Activated T-helper 17 cell treated with anti-CD3 and anti-CD28 coated beads, Interleukin-2, amount 50 U/mL, for 72 hours (primary cell): ENCODE measurements at places on chromosomes 5 and 9. TPM values are rescaled to one million over a fixed set of nuclear protein-coding genes. Genes with fewer than 3 reads are reported as not detected.

- no peak for ATAC-seq
Measured at GRCh38 chr5:179255527-179256327, 89.5 kb downstream of the ADAMTS2 start.

- ATAC-seq, result no peak
Measured at GRCh38 chr5:154211641-154212390, 21.3 kb downstream of the GALNT10 start.

- no peak for ATAC-seq
Measured at GRCh38 chr9:118962426-118962825, 406.8 kb downstream of the BRINP1 start.

DNA sequence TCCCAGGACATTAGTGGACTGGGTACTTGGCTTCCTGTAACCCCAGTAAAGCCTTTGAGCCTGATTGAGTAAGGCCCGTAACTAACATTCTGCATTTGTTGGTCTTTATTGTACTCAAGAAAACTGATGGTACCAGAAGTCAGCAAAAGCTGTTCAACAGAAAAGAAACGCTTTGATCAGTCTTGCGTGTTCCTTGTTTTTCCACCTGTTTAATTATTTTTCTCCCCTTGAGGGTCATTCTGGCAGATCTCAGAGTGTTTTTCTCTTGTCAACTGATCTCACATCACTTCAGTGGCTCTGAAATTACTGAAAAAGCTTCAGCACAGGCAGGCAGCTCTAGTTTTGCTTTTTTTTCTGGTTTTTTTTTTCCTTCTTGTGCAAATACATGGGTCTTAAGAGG, 6.1 kb upstream of the TMEM268 start:
- no peak for ATAC-seq

DNA sequence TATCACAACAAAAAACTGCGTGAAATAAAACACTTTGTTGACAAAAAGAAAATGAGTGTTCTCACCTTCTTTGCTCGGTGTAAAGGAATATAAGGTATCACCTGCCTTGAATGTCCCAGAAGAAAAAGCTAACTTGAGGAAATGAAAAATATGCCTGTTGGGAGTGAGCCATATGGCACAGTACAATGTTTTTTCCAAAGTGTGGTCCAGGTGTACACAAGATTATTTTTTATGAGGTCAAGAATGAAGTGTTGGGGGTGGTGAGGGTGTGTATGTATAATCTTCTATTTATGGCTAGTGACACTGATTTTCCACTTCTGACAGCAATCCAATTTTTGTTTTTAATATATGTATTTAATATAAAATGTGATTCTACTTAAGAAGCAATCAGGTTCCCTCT, 134.4 kb downstream of the RFX3 start:
- no peak for ATAC-seq

GRCh38 chr5:31213705-31214121, 20.2 kb downstream of the CDH6 start:
- no peak for ATAC-seq

- peak; percentile 39 for ATAC-seq
Measured at GRCh38 chr9:116661037-116661954, 25.8 kb upstream of the TRIM32 start.

GRCh38 chr5:14078716-14079115, 64.4 kb upstream of the TRIO start:
- ATAC-seq, result no peak

- ATAC-seq, result no peak
Measured at GRCh38 chr5:172789687-172790495, 18.9 kb upstream of the DUSP1 start.

Gene RAD1
- total RNA-seq, result 24.2 TPM

Gene PROB1
- total RNA-seq, result 6.4 TPM

Gene TAF11L9
- not detected for total RNA-seq
